ENCODE measurements at places on chromosomes 2 and 18.

GRCh38 chr2:101508636-101509035 is 33.7 kb upstream of the RFX8 start:
- no peak for DNase-seq

DNA sequence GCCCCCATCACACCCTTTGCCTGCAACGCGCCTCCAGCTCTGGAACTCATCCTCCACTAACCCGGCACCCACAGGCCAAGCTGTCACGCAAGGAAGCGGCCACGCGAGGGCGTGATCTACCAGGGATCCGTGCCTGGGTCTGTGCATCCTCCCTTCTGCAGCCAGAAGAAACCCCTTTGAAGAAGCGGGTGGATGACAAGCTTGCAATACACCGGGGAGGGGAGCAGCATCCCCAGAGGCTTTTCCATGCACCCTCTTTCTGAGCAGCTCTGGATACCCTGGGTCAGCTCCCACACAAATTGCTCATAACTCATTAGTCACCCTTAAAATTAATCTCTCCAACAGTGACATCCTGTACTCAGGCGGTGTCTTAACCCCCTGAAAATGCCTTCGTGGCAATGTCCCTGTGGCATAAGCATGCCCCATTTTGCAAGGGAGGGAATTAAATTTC is 47.6 kb downstream of the PDCL3 start:
- DNase-seq = peak; percentile 48

DNA sequence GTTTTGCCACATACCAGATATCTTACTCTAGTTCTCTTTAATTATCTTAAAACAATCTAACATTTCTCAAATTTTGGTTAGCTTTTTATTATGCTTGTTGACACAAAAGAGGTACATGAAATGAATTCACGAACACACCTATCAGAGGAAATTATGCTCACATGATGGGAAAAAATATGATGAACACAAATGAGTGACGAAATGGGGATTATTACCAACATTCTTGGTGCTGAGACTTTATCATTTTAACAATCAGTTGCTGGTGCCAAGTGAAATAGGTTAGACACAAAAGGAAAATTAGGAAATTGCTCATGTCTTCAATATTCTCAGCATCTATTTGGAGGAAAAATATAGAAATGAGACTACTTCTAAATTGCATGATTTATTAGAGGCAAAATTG is 944.7 kb upstream of the NRXN1 start:
- no peak for DNase-seq

GRCh38 chr2:172107690-172108586 is 5.2 kb upstream of the DLX2 start:
- DNase-seq = no peak

DNA sequence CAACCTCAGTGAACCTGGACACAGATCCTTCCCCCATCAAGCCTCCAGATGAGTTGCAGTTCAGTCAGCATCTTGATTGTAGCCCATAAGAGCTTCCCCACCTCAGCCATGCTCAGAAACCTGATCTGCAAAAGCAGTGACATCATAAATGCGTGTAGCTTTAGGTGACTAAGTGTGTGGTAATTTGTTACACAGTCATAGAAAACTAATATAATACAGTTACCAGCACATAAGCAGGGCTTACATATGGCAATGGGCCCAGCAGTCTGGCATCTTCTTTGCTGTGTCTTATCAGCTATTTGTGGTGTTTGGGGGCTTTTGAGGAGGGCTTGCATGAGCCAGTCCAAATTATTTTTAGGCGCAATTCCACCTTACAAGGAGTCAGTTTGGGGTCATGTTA is 807.0 kb downstream of the SLC4A3 start:
- no peak for DNase-seq

- no peak for DNase-seq
Measured at GRCh38 chr2:160308915-160309314, 108.8 kb upstream of the ITGB6 start.

- DNase-seq = no peak
Measured at GRCh38 chr2:64568836-64569235, 44.7 kb downstream of the AFTPH start.

DNA sequence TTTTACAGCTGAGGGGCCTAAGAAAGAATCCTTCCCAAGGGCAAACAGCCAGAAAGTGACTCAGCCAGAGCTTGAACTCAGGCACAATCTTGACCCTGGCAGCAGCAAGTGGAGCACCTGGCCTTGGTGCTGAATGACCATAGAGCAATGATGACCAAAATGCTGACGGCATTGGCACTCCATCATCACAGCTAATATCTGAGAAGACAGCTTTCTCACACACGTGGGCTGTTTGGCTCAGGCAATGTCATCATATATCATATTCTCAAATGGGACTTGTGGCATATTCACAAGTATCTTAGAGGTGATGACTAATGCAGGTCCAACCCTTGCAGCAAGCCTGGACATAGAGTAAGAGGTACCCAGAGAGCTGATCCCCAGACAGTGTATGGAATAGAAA is 443.9 kb upstream of the MYT1L start:
- no peak for DNase-seq

GRCh38 chr2:216632346-216632951 is 771 bp upstream of the IGFBP2 start:
- no peak for DNase-seq

DNA sequence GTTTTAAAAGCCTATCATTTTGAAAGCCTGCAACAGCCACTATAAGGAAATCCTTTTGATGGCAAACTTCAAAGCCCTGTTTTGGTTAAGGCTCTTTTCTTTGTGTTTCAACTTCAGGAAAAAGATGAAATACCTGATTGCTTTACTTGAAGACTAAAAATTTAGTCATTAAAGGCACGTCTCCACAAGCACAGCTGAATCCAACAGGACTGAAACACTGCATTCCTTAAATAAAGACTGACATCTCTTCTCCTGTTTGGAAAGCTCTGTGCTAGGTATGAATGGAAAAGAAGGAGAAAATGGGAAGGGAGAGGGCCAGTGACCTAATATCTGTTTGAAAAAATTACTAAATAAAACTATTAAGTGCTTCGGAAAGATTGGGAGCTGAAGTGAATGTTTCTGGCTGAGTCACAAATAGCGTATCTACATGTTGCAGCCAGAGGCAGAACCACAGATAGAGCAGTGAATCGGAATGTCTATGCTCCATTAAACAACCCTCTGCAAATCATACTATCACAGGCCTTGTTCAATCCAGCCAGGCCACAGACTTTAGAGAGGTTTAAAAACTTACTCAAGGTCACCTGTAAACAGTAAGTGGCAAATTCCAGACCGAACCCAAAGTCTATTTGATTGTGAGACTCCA is 21.1 kb upstream of the RALBP1 start:
- DNase-seq = no peak

DNA sequence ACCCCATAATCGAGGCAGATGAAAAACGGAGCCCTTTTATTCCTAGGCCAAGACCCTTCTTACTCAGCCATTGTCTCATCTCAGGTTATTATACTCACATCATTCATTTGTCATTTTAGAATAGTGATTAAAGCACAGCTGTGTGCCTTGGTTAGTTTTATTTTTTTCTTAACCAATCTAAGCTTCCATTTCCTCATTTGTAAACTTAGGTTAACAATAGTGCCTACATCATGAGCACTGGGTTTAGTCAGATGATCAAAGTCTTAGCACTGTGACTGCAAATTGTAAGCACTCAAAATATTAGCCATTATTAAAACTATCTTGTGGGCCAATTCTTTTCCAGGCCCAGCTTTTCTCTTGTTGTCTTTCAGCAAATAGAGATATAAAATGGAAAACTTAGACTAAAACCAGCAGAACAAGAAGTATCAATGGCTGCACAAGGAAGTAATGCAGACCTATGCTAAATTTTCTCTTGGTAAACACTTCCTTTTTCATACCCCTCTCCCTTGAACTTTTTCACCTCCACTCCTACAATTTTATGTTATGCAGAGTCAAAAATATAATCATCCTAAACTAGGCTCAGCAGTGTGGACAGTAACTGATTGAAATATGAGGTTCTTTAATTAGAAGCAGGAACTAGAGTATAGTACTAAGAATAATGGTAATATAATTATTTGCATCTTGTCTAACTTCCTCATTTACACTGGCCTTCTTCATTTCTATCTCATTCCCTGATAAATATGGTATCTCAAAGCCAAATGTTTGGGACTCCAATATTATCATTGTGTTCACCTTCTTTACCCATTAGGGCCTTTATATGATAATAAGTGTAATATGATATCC is 21.5 kb upstream of the GALNT3 start:
- DNase-seq = no peak
